NCI-H2081 treated with DMSO at 0.1 percent for 48 hours (cell line): ENCODE measurements at places on chromosomes 12 and 14.
A peak's percentile ranks its signal among the peaks of the same experiment; 100 is the strongest.

DNA sequence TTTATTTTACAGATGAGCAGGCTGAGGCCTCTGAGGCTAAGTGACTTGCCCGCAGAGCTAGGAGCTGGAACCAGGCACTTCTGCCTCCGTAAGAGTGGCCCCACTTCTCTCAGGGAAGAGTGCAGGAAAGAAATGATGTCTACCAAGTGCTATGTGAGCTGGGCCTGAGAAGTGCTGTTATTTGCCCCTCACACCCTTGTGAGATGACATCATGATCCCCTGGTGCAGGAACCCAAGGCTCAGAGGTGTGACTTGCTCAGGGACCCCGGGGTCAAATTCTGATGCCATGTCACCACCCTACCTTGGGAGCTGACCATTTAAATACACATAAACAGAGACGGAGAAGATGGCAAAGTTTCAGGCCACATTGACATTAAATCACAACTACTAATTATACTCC is 63.7 kb upstream of the DDX11 start:
- DNase-seq, result no peak

GRCh38 chr14:94320243-94320642 is 2.9 kb downstream of the SERPINA6 start:
- DNase-seq, result no peak

DNA sequence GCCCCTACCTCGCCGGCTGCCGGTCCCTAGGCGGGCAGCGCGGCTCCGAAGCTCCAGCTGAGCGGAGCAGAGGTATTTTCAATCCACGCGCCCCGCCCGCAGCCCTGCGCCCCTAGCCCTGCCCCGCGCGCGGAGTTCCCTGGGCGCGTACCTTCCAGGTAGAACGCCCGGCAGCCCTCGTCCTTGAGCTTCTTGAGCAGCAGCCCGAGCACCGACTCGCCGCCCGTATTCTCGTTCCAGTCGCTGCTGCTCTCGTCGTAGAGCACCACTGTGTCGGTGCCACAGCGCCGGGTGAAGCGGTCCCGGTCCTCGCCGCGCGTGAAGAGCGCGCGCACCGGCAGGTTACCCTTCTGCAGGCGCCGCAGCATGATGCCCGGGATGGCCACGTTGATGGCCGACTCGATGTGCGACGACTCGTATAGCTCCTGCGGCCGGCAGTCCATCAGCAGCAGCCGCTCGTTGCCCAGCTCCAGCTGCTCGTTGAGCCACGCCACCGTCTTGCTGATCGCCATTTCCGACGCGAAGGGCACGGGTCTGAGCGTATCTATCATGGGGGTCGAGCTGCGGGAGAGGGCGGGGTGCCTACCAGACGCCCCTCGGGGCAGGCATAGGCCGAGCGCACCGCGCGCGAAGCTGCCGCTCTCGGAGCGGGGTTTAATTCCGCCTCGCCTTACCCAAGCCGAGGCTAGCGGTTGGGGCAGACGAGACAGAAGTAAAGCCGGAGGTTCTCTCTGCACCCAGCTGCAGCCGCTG is 636 bp downstream of the DUSP6 start:
- DNase-seq, result no peak

GRCh38 chr14:42149609-42150261 is 543.1 kb downstream of the LRFN5 start:
- DNase-seq, result no peak

GRCh38 chr14:82080370-82080769 is 546.7 kb upstream of the SEL1L start:
- DNase-seq, result no peak

- DNase-seq, result no peak
These were observed 201.2 kb downstream of the FLRT2 start for GRCh38 chr14:85731186-85731585.

DNA sequence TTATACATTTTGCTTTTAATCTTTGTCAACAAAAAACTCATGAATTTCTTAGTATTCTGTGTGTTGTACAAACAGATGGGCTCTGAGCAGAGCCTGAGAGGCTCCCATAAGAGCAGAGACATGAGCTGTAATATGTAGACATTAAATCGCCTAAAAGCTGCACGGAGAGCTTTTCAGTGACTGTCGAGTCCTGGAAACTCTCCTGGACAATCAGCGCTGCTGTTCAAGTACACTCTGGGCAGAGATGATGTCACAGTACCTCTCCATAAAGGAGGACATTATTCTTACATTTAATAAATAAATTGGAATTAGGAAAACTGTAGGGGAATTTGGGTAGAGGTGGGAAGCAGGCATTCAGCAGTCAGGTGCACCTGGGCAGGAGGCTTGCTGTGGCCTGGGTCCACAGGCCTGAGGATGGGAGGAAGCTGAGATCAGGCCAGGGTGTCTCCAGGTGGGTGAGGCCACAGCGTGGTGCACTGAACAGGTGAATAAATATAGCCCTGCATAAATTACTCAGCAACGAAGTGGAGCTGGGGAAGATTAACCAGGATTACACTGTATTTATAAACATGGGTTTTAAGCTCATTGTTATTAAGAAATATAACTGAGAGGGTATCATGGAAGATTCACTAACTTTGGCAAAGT is 13.3 kb upstream of the TCL1A start:
- DNase-seq, result no peak

DNA sequence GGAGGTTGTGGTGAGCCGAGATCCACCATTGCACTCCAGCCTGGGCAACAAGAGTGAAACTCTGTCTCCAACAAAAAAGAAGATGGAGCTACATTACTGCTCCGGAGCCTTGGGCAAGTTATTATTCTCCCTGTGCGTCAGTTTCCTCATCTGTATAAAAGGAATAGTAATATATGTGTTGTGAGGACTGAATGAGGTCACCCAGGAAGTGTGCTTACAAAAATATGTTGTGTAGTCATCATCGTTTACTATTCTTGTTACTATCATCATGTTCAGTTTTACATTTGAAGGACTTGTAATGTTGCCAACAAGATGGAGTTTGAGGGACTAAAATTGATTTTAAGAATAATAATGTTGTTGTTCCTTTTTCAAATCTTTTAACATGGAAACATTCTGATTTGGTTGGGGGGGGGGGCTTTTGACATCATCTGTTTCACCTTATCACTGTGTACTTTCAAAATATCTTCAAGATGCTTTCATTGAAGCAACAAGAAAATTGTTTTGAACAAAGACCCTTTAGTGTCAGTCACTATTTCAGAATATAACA is 156.8 kb downstream of the PDE3A start:
- no peak for DNase-seq

DNA sequence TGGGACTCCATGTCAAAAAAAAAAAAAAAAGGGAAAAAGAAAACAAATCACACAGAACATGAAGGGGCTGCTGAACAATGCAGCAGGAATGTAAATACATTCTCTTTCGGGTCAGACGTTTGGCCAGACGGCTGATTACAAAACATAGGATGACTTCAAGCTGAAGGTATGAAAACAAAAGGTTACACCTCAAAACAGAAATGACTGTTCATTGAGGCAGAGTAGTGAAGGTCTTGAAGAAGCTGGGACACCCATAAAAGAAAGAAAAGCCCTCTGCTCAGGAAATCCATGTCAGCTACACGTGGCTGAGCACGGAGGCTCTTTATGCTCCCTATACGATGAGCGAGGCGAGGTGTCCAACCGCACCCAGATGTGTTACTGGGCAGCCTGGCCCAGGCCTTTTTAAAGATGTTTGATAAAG is 37.7 kb downstream of the FGD4 start:
- DNase-seq, result no peak

- DNase-seq, result no peak
These were observed 1.5 kb downstream of the CHURC1 start for GRCh38 chr14:64915797-64916196.

- DNase-seq, result no peak
These were observed 32.6 kb downstream of the PAPLN start for GRCh38 chr14:73269729-73270531.

- DNase-seq, result no peak
These were observed 5.7 kb downstream of the SLC8B1 start for GRCh38 chr12:113329022-113329790.

DNA sequence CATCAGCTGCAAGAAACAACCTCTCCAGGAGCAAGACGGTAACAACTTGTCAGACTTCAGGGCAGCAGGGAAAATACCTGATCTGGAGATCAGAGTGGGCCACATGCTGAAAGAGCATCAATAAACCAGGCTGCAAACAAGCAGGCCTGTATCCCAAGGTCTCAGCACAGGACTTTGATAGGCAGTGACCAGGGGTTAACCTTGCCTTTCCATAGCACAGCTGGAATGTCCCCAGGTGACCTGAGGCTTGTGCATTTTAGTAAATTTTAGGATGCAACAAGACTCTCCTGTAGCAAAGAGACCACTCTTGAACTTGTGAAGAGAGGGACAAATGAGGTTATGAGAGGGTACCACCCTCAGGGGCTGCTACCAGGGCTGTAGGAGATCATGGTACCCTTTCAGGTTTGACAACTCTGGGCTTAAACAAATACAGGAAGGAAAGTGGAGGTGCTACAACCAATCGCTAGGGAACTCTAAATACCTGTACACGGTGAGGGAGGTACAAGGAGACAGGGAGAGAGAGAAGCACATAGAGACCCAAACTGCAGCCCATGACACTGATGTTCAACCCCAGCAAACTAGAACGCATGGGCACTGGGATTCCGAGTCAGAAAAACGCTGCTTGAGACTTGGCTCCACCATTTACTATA is 95.4 kb upstream of the EVL start:
- DNase-seq, result no peak

- DNase-seq, result peak; percentile 20
These were observed 155.4 kb upstream of the PDE3A start for GRCh38 chr12:20212658-20213555.

- no peak for DNase-seq
These were observed 5.8 kb upstream of the LTA4H start for GRCh38 chr12:96041181-96041580.
